ENCODE measurements at places on chromosomes 11 and 22.

- no peak for DNase-seq
These were observed 71.4 kb upstream of the LINC01488 start for GRCh38 chr11:69409812-69410645.

DNA sequence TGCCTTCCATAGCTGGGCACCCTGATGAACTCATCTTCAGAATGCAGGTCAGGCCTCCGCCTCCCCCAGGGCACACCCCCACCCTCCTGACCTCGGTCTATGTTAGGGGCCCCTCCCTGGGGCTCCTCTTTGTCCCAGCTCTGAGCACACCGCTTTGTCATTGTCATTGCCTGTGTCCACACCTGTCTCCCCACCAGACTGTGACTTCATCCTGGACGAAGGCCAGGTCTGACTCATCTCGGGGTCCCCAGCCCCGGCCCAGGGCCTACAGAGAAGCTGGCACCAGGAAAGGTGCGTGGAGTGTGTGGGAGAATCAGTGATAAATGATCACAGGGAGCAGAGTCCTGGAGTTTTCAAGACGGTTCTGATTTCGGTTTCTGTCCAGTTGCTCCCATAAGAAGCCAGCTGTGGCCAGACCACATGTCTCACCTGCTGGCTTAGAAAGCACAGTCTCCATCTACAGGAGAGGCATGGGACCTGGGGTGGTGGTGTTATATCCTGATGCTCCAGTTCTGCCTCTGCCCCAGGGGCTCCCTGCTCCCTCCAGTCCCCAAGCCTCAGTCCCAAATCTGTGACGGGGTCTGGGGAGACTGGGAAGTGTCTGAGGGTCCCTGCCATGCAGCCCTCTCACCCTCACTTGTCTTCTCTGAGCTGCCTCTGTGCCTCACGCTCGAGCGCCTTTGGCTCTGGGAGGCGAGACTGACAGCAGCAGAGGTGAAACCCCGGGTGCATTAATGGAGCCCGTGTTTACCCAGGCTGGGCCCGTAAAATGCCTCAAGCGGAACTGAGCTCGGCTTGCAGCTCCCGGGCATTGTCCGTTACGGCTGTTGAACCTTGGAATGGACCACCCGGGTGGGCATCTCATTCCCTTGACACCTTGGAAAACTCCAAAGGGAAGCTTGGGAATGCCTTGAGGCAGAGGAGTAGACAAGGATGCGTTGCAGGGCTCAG lies 85.5 kb upstream of the WNT11 start:
- no peak for DNase-seq

DNA sequence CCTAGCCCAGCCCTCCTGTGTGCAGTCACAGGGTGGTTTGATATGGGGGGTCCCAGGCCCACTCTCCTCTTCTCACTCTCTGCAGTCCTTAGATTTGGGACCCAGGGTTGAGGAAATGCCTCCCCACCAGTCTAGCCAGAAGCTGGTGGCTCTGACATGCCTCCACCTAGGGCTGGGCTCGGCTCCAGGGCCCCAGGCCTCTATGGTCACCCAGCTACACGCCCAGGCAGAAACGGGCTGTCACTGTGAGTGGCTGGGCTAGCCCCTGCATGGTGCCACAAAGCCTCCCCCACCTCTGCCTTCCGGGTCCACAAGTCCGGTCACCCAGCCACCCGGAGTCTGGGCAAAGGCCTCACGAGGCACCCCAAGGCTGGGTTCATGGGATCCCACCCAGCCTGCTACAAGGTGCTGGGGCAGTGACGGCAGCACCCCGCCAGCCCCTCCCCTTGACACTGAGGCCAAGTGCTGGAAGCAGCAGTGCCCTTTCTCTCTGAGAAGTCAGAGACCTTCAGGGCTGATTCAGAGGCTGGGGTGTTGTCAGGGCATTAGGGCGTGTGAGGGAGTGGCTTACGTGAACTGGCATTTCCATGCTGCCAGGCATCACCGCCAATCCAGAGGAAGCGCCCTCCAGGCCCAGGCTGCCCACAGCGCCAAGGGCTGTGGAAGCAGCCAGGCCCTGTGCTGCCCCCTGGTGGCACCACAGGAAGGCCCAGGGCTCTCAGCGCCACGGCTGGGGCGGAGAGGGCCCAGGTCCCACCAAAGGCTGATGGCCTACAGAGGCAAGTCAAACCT lies 638 bp upstream of the PITPNM1 start:
- peak; percentile 89 for DNase-seq

GRCh38 chr11:117822074-117823033 lies 2.2 kb downstream of the FXYD2 start:
- no peak for DNase-seq

- DNase-seq = no peak
These were observed 413.9 kb downstream of the TENM4 start for GRCh38 chr11:79026803-79027445.

GRCh38 chr11:35231076-35231860 lies 92.3 kb downstream of the CD44 start:
- no peak for DNase-seq

- no peak for DNase-seq
These were observed 193.9 kb downstream of the KIF18A start for GRCh38 chr11:27914080-27914479.

- DNase-seq = no peak
These were observed 41.6 kb downstream of the EIF3F start for GRCh38 chr11:8028766-8029165.

GRCh38 chr11:66277471-66278362 lies at the start of gene CNIH2:
Gene CNIH2 (plus strand): TSS chr11:66278175. CDS start chr11:66278457, 282 bp downstream.
- DNase-seq = peak; percentile 83

DNA sequence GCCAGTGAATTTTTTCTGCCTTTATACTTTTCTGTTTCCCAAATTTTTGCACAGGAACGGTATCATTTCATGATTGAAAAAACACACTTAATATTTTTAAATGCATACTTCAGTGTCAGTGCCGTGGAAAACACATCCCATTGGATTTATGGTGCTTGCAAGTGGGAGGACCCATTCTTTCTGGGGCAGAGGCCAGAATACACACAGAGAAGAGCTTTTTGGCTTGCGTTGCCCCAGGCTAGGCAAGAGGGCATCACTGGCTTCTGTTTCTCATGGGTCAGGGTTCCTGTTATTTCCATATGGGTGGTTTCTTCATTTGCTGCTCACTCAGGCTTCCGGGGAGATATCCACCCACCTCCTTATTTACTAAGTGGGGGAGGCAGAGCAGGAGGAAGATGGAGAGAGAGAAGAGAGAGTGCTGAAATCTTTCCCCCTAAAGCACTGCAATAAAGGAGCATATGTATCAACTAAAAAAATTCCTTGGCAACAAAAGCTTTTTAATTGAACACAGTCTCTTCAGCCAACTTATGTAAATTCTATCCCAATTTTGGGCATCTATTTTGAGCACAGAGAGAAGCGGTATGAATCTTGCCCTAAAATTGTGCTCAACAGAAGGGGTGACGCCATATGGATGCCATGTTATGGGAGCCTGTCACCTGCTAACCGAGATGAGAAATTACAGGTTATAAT lies 66.0 kb upstream of the KIRREL3 start:
- DNase-seq = no peak

GRCh38 chr22:44676441-44677352 lies 25.3 kb upstream of the PRR5 start:
- DNase-seq = no peak

DNA sequence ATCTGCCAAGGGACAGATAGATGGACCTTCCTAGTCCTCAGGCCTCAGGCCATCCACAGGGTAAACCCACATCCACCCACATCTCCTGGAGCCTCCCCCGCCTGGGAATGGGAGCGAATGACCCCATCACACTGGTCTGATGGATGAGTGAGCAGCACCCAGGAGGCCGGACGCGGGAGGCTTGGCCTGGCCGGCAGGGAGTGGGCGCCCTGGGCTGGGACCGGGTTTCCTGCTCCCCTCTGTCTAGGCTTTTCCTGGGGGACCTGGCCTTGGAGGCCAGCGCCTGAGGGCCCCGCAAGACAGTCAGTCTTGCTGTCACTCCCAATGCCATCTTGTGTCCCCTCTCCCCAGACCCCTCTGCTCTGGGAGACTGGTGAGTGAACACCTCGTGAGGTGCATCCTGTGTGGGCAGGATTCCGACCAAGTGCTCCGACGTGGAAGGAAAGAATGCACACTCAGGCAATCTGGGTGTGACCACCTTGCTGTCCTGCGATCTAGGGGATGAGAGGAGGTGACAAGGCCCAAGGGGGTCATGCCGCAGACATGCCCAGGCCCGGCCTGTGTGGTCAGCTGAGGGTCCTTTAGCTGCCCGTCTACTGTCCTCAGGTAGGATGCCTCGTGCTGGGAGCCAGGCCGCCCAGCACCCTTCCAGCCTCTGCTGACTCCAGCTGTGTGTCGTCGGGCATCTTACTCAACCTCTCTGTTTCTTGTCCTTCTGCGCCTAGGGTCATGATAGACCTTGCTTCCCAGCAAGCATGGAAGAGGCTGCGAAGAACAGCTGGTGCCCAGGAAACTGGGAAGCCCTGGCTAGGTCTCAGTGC lies 26.5 kb upstream of the WNT7B start:
- no peak for DNase-seq
